Stimulated activated CD8-positive, alpha-beta memory T cell treated with anti-CD3 and anti-CD28 coated beads, Interleukin-2, amount 100 ng/mL, for 1 hour (primary cell): ENCODE measurements at places on chromosomes 7 and 10.

GRCh38 chr7:114916261-114916892 is 5.5 kb upstream of the MDFIC start:
- no peak for DNase-seq

DNA sequence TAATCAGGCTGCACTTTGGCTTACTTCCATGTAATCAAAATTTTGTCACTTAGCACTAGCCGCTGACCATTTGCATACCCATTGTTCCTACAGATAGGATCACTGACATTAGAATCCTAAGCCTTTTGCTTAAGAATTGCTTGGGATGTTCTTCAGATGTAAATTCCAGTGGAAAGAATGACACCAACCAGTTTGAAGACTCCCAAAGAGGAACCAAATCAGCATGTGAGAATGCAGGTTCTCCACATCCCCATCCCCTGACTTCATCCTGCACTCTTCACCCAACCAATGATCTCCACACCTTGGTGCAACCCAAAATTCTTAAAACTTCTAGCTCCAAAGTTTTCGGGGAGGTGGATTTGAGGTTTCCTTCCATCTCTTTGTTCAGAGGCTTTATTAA is 345.6 kb downstream of the GPAM start:
- no peak for DNase-seq

GRCh38 chr10:20181434-20181833 is 365.2 kb downstream of the PLXDC2 start:
- DNase-seq, result no peak

DNA sequence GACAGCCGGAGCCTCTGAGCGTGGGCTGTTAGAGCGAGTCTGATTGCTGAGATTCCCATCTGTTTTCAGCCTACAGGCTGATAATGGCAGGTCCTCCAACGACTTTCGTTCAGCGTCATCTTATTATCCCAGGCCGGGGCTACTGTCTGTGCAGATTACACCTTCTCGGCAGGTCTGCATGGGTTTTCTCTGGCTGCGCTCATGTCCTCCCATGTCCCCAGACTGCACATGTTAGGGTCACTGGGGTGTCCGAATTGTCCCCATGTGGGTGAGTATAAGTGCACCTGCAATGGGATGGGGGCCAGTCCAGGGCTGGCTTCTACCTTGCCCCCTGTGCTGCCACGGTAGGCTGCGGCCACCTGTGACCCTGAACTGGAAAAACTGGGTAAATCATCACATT is 257.8 kb downstream of the COBL start:
- no peak for DNase-seq

DNA sequence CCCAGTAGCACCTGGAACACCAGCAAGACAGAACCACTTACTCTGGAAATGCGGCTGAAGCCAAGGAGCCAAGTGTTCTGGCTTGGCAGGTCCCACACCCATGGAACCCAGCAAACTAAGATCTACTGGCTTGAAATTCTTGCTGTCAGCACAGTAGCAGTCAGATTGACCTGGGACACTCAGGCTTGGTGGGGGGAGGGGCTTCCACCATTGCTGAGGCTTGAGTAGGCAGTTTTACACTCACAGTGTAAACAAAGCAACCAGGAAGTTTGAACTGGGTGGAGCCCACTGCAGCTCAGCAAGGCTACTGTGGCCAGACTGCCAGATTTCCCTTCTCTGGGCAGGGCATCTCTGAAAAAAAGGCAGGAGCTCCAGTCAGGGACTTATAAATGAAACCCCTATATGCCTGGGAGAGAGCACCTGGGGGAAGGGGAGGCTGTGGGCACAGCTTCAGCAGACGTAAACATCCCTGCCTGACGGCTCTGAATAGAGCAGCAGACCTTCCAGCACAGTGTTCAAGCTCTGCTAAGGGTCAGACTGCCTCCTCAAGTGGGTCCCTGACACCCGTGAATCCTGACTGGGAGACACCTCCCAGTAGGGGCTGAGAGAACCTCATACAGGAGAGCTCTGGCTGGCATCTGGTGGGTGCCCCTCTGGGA is 121.2 kb downstream of the MTERF1 start:
- DNase-seq, result no peak

- DNase-seq, result no peak
These were observed 17.8 kb upstream of the AKAP9 start for GRCh38 chr7:91922857-91923256.

DNA sequence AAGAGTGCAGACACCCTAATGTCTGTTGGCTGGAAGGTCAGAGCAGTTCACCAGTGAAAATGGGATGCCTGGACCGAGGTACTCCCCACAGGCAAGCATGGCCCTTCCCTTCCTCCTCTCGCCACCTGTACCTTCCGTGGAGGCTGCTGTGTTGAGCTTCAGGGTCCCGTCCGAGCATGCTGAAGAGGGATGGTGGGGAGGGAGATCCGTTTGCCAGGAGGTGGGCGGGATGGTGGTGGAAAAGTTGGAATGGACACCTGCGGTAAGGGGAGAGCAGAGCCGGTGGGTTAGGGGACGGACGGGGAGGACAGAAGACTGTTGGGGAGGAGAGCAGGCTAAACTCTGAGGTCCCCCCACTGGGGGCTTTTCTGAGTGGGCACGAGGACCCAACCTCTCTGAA is 15.9 kb upstream of the ZNF777 start:
- no peak for DNase-seq

- DNase-seq, result no peak
These were observed 717.9 kb downstream of the PHTF2 start for GRCh38 chr7:78516450-78516849.

- no peak for DNase-seq
These were observed 52.6 kb downstream of the RASGEF1A start for GRCh38 chr10:43214071-43214955.

- no peak for DNase-seq
These were observed 17.8 kb downstream of the NPSR1 start for GRCh38 chr7:34675749-34676374.

DNA sequence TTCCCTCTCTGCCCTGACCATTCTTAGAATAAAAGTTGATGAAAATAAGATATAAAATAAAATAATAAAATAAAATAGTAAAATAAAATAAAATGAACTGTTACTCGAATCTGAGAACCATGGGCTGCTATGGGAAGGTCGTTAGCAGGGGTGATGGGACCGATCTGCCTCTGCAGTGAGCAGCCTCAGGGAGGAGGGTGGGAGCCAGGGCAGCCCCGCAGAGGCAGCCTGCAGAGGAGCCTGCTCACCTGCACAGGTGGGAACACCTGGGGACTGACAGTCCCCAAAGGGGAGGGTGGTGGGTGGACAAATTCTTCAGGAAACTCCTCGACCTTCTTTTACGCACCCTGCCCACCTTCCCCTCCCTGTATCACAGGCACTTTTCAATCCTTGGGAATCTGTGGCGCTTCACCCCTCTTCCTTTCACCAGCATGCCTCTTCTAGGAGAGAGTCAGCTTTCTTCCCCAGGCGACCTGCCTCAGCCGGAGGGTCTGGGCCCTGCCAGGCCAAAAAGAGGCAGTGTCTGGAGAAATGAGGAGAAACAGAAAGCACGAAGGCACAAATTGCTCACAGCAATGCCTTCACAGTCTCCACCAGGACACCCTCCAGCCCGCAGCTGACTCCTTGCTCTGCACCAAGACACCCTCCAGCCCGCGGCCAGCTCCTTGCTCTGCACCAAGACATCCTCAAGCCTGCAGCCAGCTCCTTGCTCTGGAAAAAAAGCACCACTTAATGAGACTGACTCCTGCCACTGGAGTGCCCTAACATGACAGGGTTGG is 368.4 kb upstream of the SHH start:
- no peak for DNase-seq

GRCh38 chr10:57664815-57665214 is 602.9 kb downstream of the IPMK start:
- no peak for DNase-seq

- DNase-seq, result no peak
These were observed 76.6 kb upstream of the RHOBTB1 start for GRCh38 chr10:61020420-61021158.

- no peak for DNase-seq
These were observed 106.4 kb downstream of the DNAJB6 start for GRCh38 chr7:157442993-157443831.

GRCh38 chr7:81190997-81191768 is 272.3 kb upstream of the SEMA3C start:
- DNase-seq, result no peak

DNA sequence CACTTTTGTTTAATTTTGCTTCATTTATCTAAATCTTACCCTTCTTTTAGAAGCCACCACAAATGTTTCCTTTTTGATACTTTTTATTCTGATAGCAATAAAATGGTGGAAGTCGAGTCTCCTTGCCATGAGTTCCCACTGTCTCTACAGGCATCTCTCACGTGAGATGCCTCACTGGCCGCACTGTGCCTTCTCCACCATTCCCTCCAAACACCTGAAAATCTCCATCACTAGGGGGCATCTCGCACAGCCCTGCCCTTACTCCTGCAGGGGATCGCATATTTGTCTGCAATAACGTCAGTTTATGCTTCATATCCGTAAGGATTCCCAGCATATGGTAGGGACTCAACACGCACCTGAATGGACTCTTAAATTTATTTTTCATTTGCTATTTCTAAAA is 56.3 kb upstream of the NCAPG2 start:
- DNase-seq, result no peak

GRCh38 chr7:76509931-76510877 is at the start of gene UPK3B:
Gene UPK3B (plus strand): TSS chr7:76510552. CDS start chr7:76510653, 101 bp downstream.
- DNase-seq, result no peak

DNA sequence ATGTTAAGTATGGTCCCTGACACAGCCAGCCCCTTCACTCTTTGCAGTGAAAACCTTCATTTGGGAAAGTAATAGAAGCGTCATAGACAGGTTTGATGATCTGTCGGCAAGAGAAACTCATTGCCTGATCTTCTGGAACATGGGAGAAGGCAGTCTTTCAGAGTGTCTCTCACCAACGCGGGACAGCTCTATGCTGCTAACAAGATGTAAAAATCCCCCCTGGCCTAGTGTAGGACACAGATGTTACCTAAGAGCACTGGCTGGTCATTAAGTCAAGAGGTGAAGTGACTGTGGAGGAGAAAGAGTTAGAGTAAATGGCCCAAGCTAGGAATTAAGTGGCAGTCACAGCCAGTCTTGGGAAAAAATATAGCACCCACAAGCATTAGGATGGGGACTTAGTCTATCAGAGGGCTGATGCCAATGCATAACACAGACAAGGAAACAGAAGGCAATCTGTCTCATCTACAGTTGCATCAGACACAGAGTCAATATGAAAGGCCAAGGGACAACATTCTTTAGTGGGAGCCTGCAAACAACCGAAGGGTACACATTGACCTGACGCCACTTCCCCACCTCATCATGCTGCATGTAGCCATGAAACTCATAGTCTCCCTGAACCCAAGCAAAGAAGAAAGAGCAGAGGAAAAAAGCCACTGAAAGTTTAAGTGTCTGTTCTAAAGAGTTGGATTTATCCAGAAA is 69.5 kb downstream of the SORCS1 start:
- no peak for DNase-seq

GRCh38 chr7:118777308-118777707 is 552.8 kb downstream of the ANKRD7 start:
- DNase-seq, result no peak

DNA sequence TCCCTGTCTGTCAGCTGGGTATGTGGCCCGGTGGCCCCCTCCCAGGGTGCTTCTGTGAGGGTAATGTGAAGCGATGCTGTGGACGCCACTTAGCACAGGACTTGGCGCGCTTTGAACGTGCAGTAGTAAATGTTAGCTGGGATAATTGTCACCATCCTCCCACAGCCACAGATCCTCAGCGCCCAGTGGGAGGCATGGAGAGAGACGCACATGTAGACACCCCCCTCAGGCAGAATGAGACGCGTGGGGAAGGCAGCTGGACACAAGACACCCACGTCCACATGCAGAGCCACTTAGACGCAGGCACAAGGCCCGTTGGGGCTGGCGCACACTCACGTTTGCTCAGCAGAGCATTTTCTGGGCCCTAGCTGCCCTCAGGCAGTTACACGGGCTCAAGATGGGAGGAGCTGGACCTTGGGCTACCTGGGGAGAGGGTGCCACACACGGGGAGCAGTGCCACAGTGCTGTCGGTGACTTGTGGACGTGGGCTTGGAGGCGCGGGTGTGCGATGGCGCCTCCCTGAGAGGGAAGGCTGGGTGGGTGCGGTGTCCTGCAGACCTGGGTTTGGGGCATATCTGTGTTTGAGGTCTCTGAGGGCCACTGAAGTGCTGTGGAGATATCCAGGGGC is 26.4 kb downstream of the ADCYAP1R1 start:
- DNase-seq, result no peak

- DNase-seq, result no peak
These were observed 1013.8 kb upstream of the MBL2 start for GRCh38 chr10:53786236-53786900.

GRCh38 chr7:92843034-92843760 is 6.8 kb upstream of the CDK6 start:
- DNase-seq, result no peak

- DNase-seq, result no peak
These were observed 609.6 kb downstream of the PARD3 start for GRCh38 chr10:34205452-34205851.

- no peak for DNase-seq
These were observed 3.6 kb downstream of the PWWP2B start for GRCh38 chr10:132400547-132401151.

- DNase-seq, result no peak
These were observed 315.4 kb upstream of the BMPER start for GRCh38 chr7:33589911-33590310.

DNA sequence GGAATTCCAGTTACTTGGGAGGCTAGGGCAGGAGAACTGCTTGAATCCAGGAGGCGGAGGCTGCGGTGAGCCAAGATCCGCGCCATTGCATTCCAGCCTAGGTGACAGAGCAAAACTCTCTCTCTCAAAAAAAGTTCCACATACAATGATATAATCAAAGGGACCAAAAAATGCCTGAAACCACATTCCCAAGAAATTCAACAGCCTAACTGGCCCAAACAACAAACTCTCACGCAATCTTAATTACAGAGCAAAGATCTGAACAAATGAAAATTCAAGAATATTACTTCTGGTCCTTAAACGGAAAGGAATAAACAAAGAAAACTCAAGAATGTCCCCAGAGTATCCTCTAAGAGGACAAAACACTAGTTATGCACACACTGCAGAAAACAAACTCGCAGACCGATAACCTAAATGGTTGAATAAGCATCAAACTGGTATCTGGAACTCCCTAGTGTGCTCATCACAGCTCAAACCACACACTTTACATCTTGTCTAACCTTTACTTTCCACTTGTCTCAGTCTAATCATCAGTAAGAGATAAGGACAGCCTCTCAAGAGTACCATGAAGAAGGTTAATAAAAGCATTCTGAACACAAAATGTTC is 3.7 kb downstream of the OGA start:
- DNase-seq, result no peak

DNA sequence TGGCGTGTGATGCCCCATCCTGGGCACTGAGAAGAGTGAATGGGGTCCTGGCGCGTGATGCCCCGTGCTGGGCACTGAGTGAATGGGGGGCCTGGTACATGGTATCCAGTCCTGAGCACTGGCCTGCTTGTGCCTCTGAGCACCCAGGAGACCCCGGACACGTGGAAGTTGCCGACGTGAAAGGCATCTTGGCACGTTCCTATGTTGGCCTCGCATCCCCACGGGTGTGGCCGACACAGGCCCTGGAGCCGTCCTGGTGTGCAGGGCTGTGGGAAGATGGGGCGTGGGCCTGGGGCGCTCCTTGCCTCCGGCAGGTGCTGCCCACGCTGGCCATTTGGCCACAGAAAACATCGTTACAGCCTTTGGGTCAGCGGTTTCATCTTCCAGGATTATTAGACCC is 35.5 kb downstream of the CFAP46 start:
- DNase-seq, result no peak

GRCh38 chr7:133575726-133576440 is 323.0 kb downstream of the EXOC4 start:
- no peak for DNase-seq

- no peak for DNase-seq
These were observed 80.8 kb downstream of the DNAJB9 start for GRCh38 chr7:108650467-108650866.

- no peak for DNase-seq
These were observed 36.9 kb downstream of the TACR2 start for GRCh38 chr10:69379800-69380199.
